ENCODE measurements at places on chromosomes 2 and 18.

DNA sequence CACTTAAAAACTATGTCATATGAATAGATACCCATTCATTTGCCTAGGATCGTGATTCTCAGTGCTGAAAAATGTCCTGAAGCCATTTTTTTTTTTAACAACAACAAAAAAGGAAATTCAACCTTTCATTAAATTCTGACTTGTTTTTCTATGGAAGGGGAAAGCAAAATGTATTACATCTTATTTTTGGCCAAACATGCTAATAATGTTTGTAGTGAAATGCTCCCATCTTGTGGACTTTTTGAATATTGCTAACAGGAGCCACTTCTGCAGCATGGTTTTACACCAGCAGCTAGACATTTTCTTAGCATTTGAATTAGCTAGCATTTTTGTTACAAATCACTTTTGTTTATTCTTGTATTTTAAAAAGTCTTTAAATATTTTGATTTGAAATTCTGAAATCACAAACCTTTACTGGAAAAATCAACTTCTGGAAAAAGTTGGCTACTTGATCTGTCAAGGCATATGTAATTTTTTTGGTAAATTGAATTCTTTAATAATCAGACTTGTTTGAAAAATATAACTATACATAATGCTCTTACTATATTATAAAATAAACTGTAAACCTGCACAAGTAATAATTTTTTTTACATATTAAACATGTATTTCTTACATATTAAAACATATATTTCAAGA is 75.8 kb downstream of the KIDINS220 start:
- no peak for DNase-seq

GRCh38 chr2:219269362-219270054 is 9.7 kb upstream of the DNAJB2 start:
- no peak for DNase-seq

DNA sequence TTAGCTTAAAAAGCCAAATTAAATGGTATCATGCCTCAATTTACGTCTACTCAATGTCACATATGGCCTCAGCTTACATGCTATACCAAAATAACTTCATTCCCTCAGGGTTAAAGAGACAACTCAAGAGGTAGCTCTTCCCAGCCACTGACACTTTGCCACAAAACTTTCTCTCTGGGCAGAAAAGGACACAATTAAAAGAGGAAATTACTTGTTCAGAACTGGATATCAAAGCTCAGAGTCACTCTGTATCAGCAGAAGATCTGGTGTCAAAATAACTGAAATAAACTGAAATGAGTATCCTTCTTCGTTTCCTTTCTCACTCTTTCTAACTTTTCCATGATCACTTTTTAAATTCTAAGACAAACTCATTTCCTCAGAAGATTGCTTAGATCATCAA is 108.7 kb downstream of the ZNF521 start:
- DNase-seq, result no peak

- DNase-seq, result no peak
Observed at GRCh38 chr2:221608442-221608841, 36.3 kb upstream of the EPHA4 start.

GRCh38 chr18:44229693-44230108 is 451.0 kb upstream of the SETBP1 start:
- no peak for DNase-seq

- DNase-seq, result no peak
Observed at GRCh38 chr2:67579216-67579615, 182.1 kb downstream of the ETAA1 start.

DNA sequence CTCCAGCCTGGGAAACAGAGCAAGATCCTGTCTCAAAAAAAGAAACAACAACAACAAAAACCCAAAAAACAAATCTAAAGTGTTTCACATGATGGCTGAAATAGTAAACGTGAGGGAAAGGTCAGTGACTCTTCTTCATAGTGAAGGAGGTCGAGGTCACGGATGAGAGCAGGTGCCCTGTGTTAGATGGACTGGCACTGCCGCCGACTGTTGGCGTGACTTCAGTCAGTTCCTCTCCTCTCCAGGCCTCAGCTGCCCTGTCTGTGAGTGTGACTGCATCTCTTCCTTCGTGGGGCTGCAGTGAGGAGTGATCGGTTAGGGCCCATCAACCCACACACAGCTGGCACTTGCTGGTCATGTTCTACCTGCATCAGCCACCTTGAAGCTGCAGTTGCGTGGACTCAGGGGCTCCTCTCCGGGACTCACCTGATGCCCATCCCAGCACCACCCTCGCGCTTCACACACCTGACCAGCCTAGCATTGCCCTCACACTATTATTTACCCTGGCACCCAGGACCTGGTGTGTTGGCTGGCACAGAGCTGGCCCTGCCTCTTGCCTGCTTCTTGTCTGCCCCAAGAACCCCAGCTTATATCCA is 30.1 kb upstream of the TMEM87B start:
- no peak for DNase-seq

GRCh38 chr2:171675810-171676345 is 11.4 kb upstream of the DYNC1I2 start:
- DNase-seq, result no peak

DNA sequence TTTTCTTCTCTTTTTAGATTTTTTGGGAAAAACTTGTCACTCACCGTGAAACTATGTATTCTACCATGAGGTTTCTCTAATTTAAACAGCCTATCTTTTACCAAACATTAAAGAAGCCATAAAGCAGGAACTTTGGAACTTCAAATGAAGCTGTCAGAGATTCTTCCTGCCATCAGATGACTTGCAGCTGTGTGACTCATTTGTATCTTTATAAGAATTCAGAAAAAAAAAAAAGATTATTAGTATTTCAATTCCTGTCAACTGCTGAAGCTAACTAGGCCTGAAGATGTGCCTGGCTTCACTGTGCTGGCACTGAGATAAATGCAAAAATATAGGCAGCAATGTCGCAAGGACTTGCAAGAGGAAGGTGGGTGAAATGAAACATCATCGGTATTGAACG is 1399.1 kb upstream of the PIK3C3 start:
- no peak for DNase-seq

- DNase-seq, result no peak
Observed at GRCh38 chr18:40075616-40076015, 1879.4 kb upstream of the PIK3C3 start.

- no peak for DNase-seq
Observed at GRCh38 chr2:27954221-27954673, 63.7 kb downstream of the BABAM2 start.

- DNase-seq, result no peak
Observed at GRCh38 chr2:17522303-17522702, 4.1 kb upstream of the RAD51AP2 start.

- no peak for DNase-seq
Observed at GRCh38 chr2:20563833-20564232, 87.1 kb downstream of the HS1BP3 start.

GRCh38 chr2:127324635-127325034 is 30.7 kb upstream of the ERCC3 start:
- DNase-seq, result no peak

DNA sequence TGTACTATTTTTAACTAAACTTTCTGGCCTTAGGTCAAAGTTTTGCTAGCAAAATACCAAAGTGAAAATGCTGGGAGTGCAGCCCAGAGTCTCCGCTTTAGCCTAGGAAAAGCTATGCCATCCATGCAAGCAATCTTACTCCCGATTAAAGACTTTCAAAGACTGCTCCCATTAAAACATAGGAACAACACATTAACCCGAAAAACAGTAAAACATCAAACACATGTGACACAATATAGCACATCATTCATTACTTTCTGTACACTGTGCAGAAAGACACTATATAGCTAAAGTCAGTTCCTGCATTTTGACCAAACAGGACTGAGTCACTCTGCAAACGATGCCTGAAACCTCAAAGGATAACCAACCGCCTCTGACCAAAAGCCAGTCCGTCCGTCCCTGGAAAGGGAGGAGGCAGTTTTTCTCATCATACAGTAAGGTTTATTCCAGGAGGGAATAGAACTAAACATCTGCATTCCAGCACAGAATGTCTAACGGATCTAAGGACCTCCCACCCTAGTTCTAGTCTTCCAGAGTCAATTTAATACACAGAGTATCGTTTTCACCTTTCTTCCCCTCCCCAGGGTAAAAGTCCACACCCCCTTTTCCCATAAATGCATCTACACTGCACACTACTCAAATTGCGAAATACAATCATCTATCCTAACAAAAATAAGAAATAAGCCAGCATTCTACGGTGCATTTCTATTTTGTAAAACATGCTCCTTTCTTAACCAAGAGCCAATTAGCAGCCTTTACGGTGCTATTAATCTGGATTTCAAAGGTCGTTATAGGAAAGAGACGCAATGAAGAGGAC is 1.7 kb downstream of the ROCK2 start:
- no peak for DNase-seq

DNA sequence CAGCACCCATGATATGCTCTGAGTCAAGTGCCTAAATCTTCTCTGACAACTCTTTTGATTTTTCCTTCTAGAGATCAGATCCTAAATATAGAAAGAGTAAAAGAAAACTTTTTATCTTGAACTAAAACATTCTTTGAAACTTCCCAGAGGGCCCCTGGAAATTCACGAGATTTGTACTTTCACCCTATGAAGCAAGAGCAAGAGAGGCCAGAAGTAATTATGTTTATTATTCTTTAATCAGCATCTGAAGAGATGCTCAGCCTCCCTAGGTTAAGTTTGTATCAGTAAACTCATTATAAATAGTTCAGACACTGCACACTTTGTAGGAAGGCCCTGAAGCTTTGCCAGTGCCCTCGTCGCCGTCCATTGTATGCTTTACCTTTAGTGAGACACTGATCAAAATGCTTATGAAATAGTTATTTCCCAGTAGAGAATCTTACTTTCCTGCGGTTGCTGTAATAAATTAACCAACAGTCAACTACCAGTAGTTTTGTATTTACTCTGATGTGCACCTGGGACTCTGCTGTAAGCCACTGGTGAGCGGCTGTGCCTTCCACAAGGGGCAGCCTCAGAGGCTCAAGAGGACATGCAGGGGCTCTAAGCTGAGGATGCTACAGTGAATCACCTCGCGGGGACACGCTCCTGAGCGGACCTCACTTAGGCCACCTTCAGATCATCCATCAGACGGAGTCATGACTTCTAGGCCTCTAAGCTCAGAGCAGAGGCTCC is 71.9 kb downstream of the BIN1 start:
- DNase-seq, result no peak

- no peak for DNase-seq
Observed at GRCh38 chr2:191435141-191435540, 189.9 kb downstream of the MYO1B start.

- no peak for DNase-seq
Observed at GRCh38 chr18:4020026-4020425, 435.1 kb downstream of the DLGAP1 start.

- DNase-seq, result no peak
Observed at GRCh38 chr2:206480161-206480560, 36.8 kb downstream of the ADAM23 start.

DNA sequence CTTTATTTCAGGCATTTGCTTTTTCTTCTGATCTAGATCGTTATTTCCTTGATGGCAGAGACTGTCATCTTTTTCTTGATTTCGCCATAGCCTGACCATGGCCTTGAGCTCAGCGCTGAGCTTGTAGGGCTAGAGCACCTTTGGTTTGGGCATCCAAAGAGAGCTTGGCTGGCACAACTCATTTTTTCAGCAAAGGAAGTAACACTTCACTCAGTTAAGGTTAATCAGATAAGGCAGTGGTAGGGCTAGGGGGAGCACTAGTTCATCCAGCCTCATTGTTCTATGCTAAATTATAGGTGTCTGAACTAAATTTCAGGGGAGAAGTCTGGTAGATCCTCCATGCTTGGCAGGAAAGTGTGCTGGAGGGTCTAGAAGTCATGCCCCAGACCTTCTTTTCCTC is 125.0 kb downstream of the SETBP1 start:
- no peak for DNase-seq

GRCh38 chr18:65659912-65660311 is 90.9 kb upstream of the CDH7 start:
- DNase-seq, result no peak

DNA sequence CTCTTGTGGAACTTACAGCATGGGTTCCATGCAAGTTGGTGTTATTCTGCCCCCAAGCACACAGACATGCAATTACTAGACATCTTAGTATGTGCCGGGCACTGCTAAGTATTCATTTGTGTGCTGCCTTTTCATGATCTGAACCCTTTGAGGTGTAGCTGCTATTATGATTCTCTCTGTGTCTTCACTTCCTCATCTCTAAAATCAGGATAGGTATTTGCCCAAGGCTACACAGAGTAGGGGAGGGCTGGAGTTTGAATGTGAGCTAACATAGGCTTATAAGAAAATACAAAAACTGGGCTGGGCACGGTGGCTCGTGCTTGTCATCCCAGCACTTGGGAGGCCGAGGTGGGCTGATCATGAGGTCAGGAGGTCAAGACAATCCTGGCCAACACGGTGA is 27.2 kb downstream of the FASTKD2 start:
- DNase-seq, result no peak

GRCh38 chr18:3209859-3210569 is 9.8 kb downstream of the MYOM1 start:
- no peak for DNase-seq

GRCh38 chr18:79479761-79480161 is 84.0 kb downstream of the NFATC1 start:
- DNase-seq, result no peak

- no peak for DNase-seq
Observed at GRCh38 chr2:188130317-188130716, 161.4 kb upstream of the GULP1 start.

DNA sequence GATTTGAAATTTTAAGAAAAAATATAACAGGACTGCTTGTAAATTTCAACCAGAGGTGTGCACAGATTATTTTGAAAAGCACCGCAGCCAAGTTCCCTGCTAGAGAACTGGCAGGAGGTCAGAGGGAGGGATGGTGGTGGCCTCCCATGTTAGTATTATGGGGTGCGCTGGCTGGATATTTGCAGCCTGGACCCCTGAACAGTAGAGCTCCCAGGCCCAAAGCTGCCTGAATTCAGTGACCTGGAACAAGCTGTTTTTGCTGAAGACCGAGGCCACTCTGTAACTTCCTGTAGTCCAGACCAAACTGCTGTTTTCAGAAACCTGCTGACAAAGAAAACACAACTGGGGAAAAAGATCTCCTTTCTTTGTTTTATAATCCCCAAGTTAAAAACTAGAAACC is 314.3 kb downstream of the TNS1 start:
- DNase-seq, result no peak

All from activated CD4-positive, alpha-beta T cell treated with anti-CD3 and anti-CD28 coated beads for 1 hour (primary cell).